Stimulated activated CD8-positive, alpha-beta memory T cell treated with anti-CD3 and anti-CD28 coated beads, Interleukin-4, amount 100 ng/mL, for 4 hours (primary cell): ENCODE measurements at places on chromosomes 1 and 21.

- DNase-seq: no peak
These were observed 103.0 kb upstream of the PLXNA2 start for GRCh38 chr1:208347191-208347590.

GRCh38 chr1:116131866-116132605 is 20.8 kb downstream of the MAB21L3 start:
- DNase-seq: no peak

DNA sequence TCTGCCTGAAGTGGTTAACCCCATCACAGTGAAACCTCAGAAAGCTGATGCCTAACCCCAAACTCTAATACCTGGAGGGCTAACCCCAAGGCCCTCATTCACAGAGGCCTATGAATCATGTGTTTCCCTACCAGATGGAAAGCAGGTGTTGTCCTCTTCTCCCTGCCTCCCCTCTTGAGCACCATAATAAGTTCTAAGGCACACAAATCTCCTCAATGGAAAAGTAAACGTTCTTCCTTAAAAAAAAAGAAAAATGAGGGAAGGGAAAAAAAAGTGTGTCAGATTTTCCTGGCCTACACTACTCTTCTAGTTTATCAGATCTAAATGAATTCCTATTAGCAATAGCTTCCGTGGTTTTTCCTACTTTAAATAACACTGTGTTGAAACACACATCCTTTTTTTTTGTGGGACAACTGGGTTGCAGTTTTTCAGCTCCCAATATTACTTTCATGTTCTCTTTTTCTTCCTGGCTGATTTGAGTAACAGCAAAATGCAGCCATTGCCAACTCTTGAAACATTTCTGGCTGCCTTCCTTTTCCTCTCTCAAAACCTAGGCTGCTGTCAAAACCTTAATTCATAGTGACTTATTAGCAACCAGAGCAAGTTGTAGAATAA is 43.2 kb downstream of the SLC44A3 start:
- DNase-seq: no peak

DNA sequence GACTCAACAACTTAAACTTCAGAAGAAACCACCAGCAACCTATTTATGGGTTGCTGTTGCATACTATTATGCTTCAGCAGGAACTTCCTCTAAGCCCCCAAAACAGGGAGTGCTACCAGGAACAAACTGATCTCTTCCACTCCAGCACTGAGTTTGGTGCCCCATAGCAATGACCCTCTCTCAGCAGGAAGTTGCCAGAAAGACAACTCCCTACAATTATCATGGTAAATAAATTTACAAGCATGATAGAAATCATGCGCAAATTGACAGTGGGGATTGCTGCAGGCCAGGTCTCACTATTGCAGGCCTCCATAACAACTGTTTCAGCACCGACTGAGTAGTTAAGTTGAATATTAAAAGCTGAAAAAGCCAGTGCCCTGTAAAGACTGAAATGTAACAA is 180.6 kb downstream of the PLA2G4A start:
- no peak for DNase-seq

GRCh38 chr1:62687421-62687902 is 724 bp downstream of the DOCK7 start:
- DNase-seq: no peak

DNA sequence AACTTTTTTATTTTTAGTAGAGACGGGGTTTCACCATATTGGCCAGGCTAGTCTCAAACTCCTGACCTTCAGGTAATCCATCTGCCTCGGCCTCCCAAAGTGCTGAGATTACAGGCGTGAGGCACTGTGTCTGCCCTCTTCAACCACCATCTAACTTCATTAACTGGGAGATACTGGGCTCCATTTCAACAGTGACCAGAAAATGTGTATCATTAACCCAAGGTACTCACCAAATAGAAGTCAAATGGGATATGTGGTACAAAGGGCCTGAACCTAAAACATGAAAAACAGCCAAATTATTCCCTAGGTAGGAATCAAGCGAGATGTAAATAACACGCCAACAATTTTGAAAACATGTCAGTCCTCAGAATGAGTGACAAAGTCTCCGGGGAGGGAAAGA is 1.2 kb downstream of the ILF2 start:
- no peak for DNase-seq

- DNase-seq: no peak
These were observed 456.1 kb upstream of the ADAMTS5 start for GRCh38 chr21:27423038-27423437.

DNA sequence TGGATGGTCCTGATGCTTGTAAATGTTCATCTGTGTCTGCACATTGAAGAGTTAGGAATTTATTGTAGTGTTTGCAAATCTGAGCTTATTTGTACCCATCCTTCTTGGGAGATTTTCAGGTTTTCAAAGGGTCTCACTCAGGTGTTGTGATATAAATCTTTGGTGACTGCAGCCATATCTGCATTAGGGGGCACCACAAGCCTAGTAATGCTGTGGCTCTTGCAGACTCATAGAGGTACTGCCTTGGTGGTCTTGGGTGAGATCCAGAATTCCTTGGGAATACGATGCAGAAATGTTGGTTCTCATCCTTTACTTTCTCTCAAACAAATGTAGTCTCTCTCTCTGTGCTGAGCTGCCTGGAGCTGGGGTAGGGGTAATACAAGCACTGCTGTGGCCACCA is 405.9 kb downstream of the TTLL7 start:
- no peak for DNase-seq

- no peak for DNase-seq
These were observed 15.4 kb upstream of the LSS start for GRCh38 chr21:46243960-46244361.

GRCh38 chr1:247453245-247453644 is 4.7 kb downstream of the OR2B11 start:
- no peak for DNase-seq

- no peak for DNase-seq
These were observed 37.0 kb downstream of the PCSK9 start for GRCh38 chr1:55076356-55076755.

GRCh38 chr1:67393737-67394136 is 36.5 kb downstream of the SERBP1 start:
- no peak for DNase-seq

- DNase-seq: no peak
These were observed 2.7 kb upstream of the COL6A2 start for GRCh38 chr21:46095083-46095719.

- DNase-seq: no peak
These were observed at the start of gene ETV3L for GRCh38 chr1:157099633-157100009. Gene ETV3L, minus strand, starts transcription at chr1:157099808. Its CDS starts 285 bp downstream, at chr1:157099523.

GRCh38 chr1:46446646-46447498 is 42.8 kb upstream of the DMBX1 start:
- peak; percentile 28 for DNase-seq

GRCh38 chr21:33937931-33938339 is 22.3 kb upstream of the ATP5PO start:
- DNase-seq: no peak

DNA sequence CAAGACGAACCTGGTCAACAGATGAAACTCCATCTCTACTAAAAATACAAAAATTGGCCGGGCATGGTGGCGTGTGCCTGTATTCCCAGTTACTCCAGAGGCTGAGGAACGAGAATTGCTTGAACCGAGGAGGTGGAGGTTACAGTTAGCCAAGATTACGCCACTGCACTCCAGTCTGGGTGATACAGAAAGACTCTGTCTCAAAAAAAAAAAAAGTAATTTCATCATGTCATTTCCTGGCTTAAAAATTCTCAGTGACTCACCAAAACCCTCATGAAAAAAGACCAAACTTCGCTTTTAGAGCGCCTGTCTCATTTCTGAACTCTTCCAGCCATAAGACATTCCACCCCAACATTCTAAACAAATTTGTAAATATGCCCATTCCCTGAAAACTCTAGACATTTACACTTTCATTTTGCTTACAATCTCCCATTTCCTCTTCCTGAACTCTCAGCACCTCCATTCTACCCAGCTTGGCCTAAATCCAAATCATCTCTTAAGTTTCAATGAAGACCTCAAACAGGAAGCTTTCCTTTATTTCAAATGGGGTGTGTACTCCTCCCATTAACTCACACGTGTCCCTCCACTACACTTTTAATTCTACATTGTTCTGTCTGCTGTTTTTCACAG is 50.5 kb upstream of the PRRC2C start:
- no peak for DNase-seq

DNA sequence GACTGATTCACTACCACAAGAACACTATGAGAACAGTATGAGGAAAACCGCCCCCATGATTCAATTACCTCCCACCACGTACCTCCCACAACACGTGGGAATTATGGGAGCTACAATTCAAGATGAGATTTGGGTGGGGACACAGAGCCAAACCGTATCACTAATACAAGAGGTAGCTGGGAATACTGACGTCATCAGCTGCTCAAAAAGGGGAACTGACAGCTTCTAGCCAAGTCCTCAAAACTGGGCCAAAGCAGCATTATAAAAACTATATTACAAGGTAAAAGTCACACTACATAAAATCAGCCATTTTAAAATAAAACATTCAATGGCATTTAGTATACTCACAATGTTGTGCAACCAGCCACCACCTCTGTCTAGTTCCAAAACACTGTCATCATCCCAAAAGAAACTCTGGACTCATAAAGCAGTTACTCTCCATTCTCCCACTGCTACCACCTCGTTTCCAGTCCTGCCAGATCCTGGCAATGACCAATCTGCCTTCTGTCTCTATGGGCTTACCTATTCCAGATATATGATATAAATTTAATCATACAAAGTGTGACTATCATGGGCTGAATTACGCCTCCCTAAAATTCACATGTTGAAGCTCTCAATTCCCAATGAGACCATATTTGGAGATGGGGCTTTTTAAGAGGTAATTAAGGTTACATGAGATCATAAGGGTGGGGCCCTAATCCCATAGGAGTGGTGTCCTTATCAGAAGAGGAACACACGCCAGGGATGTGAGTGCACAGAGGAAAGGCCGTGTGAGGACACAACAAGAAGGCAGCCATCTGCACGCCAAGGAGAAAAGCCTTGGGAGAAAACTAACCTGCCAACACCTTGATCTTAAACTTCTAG is 192.1 kb downstream of the SETD4 start:
- DNase-seq: no peak

GRCh38 chr1:29157269-29157601 is 24.5 kb downstream of the SRSF4 start:
- no peak for DNase-seq

DNA sequence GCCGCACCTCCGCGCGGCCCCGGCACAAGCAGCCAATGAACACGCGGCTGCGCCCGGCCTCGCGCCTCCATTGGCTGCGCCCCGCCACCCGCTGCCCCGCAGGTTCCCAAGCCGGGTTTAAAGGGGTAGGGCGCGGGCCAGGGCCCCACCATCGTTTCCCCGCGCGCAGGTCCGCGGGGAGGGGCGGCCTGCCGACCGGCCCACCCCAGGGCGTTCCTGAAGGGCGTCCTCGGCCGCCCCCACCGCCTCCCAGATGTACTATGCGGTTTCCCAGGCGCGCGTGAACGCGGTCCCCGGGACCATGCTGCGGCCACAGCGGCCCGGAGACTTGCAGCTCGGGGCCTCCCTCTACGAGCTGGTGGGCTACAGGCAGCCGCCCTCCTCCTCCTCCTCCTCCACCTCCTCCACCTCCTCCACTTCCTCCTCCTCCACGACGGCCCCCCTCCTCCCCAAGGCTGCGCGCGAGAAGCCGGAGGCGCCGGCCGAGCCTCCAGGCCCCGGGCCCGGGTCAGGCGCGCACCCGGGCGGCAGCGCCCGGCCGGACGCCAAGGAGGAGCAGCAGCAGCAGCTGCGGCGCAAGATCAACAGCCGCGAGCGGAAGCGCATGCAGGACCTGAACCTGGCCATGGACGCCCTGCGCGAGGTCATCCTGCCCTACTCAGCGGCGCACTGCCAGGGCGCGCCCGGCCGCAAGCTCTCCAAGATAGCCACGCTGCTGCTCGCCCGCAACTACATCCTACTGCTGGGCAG is at the start of gene OLIG1:
Gene OLIG1, plus strand, starts transcription at position 148 of the 750 bp plus-strand sequence. Its CDS starts 106 bp downstream, at position 254.
- DNase-seq: no peak

GRCh38 chr1:229884765-229885164 is 182.3 kb upstream of the GALNT2 start:
- DNase-seq: no peak

DNA sequence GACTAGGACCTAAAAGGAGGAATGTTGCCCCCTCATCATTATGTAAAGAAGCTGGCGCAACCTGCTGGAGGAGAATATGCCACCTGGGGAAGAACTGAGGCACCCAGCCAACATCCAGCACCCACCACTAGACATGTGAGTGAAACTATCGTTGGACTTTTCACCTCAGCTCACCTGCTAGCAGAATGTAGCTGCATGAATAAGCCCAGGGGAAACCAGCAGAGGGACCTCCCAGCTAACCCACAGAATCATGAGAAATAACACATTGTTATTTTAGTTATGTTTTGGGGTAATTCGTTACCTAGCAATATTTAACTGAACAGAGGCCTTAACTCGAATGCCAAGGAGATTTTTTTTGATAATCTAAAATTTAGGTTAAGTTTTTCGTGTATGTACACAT is 542.5 kb upstream of the DAB1 start:
- DNase-seq: no peak

DNA sequence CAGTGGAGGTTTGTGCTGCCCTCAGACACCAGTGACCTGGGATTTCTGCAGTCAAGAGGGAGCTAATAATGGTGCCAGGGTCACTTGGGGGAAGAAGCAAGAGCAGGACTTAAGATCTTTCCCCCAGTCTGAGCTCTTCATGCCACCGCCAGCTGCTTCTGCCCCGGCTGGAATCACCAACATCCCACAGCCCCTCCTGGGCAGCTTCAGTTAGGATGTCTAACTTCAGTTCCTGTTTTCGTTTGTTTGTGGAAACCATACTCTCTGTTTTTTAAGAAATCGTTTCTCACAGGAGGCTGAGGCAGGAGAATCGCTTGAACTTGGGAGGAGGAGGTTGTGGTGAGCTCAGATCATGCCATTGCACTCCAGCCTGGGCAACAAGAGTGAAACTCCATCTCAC is 25.6 kb upstream of the PRDM2 start:
- no peak for DNase-seq

DNA sequence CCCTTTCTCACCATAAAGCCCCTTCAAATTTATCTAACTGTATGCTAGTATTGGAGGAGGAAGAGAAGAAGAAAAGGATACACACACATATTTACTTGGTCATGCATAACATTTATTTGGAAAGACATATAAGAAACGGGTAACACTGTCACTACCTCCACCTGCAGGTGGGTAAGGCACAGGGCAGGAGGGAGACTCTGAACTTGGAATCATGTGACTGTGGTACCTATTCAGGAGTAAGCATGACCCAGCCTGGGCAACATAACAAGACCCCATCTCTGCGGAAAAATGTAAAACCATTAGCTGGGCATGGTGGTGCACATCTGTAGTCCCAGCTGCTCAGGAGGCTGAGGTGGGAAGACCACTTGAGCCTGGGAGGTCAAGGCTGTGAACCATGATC is 1.4 kb upstream of the PADI6 start:
- no peak for DNase-seq

GRCh38 chr1:6477039-6477820 is 11.3 kb upstream of the TNFRSF25 start:
- DNase-seq: no peak

GRCh38 chr1:214037468-214037867 is 49.7 kb downstream of the PROX1 start:
- no peak for DNase-seq

GRCh38 chr1:47507881-47508701 is 70.2 kb downstream of the FOXD2 start:
- no peak for DNase-seq
